ENCODE measurements at places on chromosomes 4 and X. TPM values are rescaled to one million over a fixed set of nuclear protein-coding genes. Genes with fewer than 3 reads are reported as not detected.
A peak's percentile ranks its signal among the peaks of the same experiment; 100 is the strongest.

NMU gene
- 0.72 TPM for total RNA-seq

DNA sequence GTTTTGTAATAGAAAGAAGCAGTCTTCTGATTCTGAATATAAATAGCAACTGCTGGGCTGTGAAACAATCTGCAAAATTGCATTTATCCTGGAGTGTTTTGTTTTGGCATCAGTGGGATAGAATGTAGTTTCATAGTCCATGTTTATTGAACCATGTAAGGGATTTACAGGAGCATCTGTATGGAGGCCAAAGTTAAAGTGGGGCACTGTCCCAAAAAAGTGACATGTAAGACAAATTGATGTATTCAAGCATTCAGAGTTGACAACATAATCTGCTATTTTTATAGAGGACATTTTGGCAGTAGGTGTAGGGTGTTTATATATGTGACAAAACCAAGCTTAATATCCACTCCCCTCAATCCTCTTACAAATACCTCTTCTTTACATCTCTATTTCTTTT is 200.5 kb upstream of the ANK2 start:
- DNase-seq, result no peak

DNA sequence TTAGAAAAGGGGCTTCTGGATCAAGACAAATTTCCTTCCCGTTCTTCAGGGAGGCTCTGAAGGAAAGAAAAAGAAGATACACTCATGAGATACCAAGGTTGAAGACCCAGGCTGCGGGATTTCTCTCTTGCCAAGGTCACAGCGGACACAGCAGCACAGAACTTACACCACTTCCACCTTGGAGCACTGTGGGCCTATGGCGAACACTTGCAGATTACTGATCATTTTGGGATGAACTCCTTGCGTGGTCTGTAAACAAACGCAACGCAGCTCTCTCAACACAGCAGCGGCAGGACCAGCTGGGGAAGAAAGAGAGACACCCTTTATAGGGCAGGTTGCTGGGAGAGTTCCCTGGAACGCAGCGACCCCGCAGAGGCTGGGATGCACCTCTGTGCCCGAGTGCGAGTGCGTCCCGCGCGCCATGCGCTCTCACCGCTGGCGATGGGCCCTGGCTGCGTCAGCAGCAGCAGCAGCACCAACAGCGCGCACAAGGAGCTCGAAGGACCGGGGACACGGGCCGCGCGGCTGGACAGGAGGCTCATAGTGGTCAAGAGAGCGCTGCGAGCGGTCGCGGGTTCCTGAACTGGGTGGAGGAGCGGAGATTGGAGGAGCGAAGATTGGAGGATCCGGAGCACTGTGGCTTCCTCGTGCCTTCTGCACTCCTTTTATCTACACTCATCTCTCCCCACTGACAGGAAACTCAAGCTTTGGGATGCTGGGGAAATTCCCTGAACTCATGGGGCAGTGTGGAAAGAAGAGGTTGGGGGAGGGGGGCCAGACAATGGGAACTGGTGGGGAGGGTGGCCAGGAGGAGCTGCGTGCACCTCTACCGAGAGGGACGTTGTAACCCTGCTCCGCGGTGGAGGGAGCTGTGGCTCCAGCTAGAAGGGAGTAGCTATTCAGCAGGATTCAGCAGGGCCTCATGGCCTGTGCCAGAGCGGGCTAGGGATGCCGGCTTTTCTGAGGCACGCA is at the start of gene CXCL5:
CXCL5 (minus strand) TSS at position 638 of the 972 bp plus-strand sequence; CDS start at position 542, 96 bp downstream.
- DNase-seq, result no peak

GRCh38 chr4:110020646-110021443 is 108.2 kb downstream of the EGF start:
- no peak for DNase-seq

GPR82 gene
- 0.22 TPM for total RNA-seq

- no peak for DNase-seq
Measured at GRCh38 chr4:28254003-28254402, 1393.4 kb downstream of the STIM2 start.

DNA sequence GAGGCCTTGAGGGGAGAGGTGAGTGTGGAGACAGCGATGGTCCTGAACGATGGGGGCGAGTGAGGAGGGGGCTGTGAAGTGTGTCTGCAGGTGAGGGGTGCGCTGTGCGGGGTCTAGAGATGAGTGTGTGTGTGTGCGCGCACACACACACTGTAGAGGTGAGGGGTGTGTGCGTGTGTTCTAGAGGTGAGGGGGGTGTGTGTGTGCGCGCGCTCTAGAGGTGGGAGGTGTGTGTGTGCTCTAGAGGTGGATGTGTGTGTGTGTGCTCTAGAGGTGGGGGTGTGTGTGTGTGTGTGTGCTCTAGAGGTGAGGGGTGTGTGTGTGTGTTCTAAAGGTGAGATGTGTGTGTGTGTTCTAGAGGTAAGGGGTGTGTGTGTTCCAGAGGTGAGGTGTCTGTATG is 574 bp downstream of the BST1 start:
- no peak for DNase-seq

GRCh38 chr4:172650758-172651530 is 517.7 kb upstream of the GALNT7 start:
- DNase-seq, result no peak

- no peak for DNase-seq
Measured at GRCh38 chrX:120823556-120823955, 52.1 kb downstream of the CT47B1 start.

GRCh38 chrX:43556207-43556606 is 99.9 kb upstream of the MAOA start:
- no peak for DNase-seq

NOX1 gene
- not detected for total RNA-seq

FAM133A gene
- total RNA-seq, result not detected

NLRP2B gene
- not detected for total RNA-seq

DNA sequence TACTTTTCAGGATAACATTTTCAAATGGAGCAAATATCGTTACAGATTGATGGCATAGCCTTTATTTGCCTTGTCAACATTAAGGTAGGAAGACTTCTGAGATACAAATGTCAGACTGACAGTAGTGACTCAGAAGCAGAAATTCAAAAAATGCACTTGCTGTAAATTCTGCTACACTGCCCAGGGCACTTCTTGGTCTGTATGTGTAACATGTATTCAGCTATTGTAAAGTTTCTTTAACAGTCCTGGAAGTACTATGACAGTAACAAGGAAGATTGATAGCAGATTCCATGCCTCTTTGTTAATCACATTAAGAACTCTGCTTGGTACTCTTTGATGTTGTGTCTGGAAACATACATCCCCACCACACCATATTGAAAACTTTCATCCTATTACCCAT is 69.6 kb upstream of the PCDH18 start:
- no peak for DNase-seq

- DNase-seq, result no peak
Measured at GRCh38 chrX:40506201-40506985, 74.4 kb upstream of the ATP6AP2 start.

DNA sequence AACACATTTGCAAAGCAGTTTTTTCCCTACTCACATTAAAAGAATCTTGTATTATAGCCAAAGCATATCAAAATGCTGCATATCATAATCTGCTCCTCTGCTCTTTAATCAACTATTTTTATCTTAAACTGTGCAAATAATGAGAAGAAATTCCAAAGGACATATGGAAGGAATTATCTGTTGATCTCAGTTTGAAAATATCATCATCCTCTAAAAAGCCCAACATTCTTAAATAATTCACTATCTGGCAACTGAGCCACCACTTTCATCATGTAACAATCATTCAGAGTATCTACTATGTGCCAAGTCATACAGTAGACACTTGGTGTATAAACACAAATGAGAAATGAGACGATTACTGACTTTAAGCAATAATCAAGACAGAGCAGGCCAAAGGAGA is 63.0 kb downstream of the PRSS12 start:
- DNase-seq, result no peak

DNA sequence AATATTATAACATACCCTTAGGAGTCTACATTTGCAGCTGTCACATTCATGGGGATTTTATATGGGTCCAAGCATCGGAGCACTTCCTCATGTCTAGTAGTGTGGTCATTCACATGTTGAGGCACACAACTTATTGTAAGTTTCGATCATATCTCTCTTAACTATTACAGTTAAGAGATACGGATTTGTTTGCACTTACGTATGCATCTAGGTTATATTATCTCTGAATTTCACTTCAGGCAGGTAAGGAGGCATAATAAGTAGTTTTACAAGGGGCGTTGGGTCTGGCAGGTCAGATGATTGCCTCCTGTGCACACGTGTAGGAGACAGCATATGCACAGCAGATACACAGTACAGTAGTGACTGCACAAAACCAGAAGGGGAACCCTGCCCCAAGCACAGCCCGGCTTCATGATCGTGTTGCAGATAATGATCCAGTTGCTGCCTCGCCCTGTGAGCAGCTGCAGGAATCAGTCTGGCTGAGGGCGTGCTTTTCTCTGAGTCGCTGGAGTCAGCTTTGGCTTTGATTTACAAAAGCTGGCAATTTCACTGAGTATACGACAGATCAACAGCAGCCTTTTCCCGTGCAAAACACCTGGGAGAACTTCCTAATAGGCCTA is 302.9 kb upstream of the GATB start:
- peak; percentile 54 for DNase-seq

GRCh38 chrX:94560930-94561329 is 886.9 kb downstream of the FAM133A start:
- no peak for DNase-seq

GRCh38 chr4:78720994-78721677 is 55.0 kb upstream of the BMP2K start:
- DNase-seq, result no peak

DNA sequence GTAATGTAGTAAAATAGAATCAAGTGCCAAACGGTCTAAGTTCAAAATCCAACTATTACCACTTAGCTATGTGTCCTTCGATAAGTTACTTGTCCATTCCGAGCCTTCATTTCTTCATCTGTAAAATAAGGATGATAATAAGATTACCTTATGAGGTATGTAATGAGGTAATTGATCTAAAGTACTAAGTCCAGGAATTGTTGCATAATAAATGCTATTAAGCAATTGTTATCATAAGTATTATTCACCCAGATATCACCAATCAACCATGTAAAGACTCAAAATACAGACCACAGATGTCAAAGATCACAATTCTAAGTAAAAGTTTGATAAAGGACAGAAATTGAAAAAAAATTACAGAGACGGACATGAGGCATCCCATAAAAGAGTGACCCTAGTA is 168.4 kb upstream of the POU3F4 start:
- no peak for DNase-seq

- no peak for DNase-seq
Measured at GRCh38 chr4:66178906-66179305, 508.6 kb upstream of the EPHA5 start.

- no peak for DNase-seq
Measured at GRCh38 chr4:97770222-97770621, 373.1 kb downstream of the STPG2 start.

NEXMIF gene
- total RNA-seq, result 0.75 TPM

GRCh38 chr4:94798808-94799207 is 41.1 kb downstream of the BMPR1B start:
- DNase-seq, result no peak

NDP gene
- total RNA-seq, result not detected

FGF13 gene
- total RNA-seq, result not detected

GRCh38 chr4:101846550-101846949 is 56.0 kb downstream of the BANK1 start:
- DNase-seq, result no peak

DNA sequence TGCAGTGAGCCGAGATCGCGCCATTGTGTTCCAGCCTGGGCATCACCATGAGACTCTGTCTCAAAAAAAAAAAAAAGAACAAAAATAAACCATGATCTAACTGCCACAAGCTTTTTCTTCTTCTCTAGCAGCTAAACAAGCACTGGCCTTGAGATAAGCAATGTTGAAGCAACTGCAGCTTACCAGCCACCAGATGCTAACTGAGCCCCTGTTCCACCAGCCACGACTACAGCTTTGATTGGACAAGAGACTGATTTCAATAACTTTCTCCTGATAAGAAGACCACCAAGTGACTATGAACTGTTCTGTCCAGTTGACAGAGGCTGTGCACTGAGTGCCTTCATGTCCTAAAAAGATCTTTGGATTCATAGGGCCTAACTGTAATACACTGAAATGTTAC is 58.5 kb downstream of the DCTD start:
- no peak for DNase-seq

SLIT2 gene
- 0.03 TPM for total RNA-seq

S100G gene
- not detected for total RNA-seq

DNA sequence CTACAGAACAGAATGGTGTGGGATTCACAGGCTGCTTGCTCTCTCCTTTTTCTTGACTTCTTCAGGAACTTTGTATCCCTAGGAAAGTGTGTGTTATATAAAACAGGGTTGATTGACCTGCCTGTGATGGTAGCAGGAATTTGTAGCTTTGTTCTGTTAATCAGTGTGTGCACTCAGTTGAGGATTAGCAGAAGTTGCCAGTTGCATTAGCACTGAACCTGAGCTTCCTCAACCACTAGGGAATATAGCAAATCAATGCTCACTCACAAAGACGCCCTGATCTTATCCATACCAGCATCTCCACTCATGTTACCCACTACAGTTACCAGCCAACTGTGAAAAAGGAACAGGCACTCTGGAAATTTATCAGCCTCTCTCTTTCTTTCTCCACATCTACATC is 319.1 kb upstream of the EMCN start:
- no peak for DNase-seq

FGFBP2 gene
- 24.4 TPM for total RNA-seq

GSX2 gene
- not detected for total RNA-seq

ASB5 gene
- total RNA-seq, result not detected

DNA sequence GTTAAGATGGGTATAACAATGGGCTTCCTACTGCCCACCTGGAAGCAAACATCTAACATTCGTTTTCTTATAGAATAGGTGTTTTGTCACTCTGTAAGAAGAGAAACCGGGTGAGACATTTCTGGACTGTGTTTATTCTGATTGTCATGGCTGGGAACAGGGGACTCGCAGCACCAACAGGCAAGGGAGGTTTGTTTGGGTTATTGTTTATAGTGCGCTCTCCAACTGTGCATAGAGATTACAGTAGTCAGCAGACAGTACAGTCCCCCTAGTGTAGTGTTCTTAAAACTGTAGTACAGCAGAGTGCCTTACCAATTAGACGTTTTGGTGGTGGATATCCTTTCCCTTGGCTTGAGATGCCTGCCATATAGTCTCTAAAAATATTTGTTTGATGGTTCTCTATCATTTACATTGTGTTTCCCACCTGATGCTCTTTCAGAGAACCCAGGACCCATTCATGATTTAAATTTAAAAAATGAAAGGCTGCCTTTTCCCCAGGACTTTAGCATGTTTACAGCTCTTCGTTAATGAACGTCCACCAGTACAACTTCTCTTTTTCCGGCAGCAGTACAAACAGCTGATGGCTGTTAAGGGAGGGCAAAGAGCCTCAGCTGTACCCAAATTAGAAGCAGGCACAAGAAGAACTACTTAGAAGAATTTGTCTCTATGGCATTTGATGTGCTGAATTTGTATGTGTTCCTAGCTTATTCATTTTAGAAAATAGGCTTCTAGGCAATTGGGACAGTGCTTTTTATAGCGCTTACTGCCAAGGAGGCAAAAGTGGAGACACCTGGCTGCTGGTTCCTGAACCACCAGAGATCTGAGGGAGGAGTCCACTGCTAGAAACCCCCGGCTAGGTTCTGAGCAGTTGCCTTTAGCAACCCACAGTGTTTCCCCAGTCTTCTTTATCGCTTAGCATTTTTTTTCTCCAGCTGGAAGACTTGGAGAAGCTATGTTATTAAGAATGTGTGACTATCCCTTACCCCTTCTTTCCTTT is 1.0 kb upstream of the RNF150 start:
- DNase-seq, result no peak

- DNase-seq, result no peak
Measured at GRCh38 chr4:27917381-27917780, 1056.7 kb downstream of the STIM2 start.

CLTRN gene
- total RNA-seq, result 0.45 TPM

- no peak for DNase-seq
Measured at GRCh38 chr4:144903953-144904711, 193.9 kb downstream of the ANAPC10 start.

GRCh38 chr4:7252510-7253340 is 60.4 kb downstream of the SORCS2 start:
- no peak for DNase-seq
